ENCODE measurements at places on chromosomes 7 and 10.

GRCh38 chr10:119541046-119541445 is 1.5 kb downstream of the RGS10 start:
- DNase-seq, result no peak

DNA sequence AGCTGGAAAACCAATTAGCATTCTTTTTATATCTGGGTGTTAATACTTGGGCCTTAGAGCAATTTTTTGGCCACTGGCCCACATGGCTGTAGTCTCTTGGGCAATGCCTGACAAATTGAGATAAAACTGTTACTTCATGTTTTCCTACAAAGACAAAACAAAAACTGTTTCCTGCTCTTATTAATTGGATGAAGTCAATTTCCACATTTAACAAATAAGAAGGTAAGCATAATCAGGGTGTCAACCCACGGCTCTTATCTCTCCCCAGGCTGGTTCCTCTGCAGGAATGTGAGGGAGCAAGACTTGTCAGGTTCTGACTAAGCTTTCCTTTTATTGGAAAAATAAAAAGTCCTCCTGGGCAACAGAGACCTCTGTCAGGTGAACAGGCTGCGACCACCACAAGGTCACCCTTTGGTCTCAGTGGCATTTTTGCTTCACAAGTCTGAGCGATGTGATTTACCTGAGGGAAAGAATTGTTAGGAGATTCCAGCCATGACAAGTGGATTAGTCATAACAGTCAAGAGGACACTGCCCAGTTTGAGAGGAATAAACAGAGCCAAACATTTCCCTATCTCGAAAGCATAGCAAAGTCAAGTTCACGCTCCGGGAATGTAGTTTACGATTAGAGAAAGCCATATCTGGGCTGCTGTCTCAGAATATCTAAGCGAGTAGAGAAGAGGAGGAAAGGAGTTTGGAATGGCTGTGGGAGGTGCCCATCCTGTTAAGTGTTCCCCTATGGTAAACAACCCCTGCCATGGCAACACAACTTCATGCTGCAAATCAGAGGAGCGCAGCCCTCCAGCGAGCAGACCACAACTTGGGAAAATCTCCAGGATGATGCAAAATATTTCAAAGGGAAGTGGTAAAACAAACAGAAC is 144.4 kb downstream of the TES start:
- no peak for DNase-seq

- DNase-seq, result no peak
Observed at GRCh38 chr7:104779888-104780287, 234.1 kb upstream of the KMT2E start.

DNA sequence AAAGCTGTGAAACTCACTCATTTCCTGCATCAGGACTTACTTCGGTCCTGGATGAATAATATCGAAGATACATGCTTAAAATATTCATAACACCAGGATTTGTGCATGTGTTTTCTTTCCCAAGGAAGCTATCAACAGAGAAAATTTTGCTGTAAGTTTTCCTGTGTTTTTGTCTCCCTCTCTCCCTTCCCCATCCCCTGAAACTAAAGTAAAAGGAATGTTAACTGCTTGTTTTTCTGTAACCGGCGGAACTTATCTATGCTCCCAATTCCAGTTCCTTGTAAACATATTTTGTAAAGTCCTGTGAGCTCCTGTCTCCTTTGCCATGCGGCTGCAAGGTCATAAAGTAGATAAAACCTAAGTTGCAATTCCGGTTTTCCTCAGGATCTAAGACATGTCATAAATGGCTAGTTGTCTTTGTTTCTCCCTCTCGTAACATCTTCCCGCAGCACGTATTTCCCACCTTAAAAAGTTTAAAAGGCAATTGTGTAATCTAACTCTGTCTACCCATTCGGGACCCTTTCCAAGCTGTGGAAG is 79.0 kb upstream of the POM121L12 start:
- no peak for DNase-seq
